Hematopoietic multipotent progenitor cell treated with erythropoietin and hydrocortisone succinate and interleukin-3 and kit ligand, for 17 days (in vitro differentiated cells): ENCODE measurements at places on chromosomes 7 and 10.

DNA sequence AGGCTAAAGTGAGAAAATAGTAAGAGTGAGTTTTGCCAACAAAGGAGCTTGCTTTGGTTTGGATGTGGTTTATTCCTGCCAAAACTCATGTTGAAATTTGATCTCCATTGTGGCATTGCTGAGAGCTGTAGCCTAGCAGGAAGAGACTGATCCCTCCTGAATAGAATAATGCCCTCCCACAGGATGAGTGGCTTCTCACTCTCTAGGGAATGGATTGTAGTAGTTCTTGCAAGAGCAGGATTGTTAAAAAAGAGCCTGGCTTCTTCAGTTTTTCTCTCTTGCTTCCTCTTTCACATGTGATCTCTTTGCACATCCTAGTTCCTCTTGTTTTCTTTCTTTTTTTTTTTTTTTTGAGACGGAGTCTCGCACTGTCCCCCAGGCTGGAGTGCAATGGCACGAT lies 34.4 kb downstream of the ASAH2 start:
- no peak for DNase-seq

- DNase-seq: peak; percentile 20
Measured at GRCh38 chr7:80637911-80638765, at the start of gene CD36. Gene CD36, plus strand, starts transcription at chr7:80638642. Its CDS starts 8,099 bp downstream, at chr7:80646741.

GRCh38 chr10:48287417-48288391 lies 13.2 kb upstream of the FRMPD2 start:
- DNase-seq: no peak

DNA sequence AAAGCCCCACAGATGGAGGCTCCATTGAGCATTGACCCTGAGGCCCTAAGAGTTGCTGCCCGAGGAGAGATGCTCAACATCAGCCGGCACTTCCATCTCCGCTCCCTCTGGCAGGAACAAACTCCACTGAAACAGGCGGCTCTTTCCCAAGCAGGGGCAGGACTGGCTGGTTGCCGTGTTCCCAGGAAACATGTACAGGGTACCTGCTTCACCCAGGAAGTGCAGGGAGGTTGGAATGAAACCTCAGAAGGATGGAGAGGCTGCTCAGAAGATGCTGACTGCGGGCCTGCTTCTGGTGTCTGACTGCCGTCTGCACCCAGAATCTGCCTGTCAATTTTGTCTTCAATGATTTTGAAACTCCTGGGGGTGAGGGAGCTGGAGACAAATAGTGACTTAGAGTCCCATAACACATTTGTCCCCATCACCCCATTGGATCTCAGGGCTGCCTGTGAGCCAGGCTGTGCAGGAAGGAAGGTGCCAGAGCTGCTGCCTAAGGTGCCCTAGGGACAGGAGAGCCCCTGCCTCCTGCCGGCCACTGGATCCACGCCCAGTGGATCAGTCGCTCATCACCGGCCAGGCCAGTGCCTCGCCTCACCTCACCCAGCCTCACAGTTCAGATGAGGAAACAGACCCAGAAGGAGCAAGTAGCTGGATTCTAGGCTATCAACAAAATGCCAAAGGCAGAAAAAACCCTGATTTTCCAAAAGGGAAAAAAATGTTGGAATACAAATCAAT lies 237.3 kb downstream of the PTPRN2 start:
- DNase-seq: no peak

DNA sequence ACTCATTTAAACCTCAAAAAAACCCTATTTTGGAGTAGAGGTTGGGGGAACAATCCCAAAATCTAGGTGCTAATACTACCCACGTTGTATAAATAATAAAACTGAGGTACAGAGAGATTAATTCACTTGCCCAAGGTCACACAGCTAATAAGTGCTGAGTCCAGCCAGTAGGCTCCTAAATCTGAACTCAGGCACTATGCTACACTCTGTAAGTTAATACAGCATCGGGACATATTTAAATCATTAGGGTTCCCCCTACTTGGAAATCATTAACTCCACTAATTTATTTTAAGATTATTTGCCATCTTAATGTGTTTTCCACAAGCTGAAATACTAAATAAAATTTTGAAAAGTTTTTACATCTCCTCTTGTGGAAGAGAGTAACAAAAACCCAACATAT lies 24.2 kb downstream of the PIP4K2A start:
- no peak for DNase-seq

DNA sequence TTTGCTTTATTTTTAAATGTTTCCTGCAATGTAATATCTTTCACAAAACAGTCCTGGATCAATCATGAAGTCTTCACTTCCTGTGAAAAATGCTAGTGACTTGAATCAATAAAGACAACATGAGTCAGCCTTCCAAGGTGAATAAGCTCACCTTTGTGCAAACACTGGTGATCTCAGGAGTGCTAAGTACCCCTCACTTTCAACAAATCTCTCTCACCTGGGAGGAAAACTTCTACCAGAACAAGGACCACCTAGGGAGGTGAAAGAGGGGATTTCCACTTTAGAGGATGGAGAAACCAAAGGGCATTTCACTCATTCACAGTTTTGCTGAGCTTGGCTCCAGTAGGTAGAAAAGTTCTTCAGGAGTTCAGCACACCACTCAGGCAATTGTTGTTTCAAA lies 64.8 kb downstream of the CALD1 start:
- no peak for DNase-seq

DNA sequence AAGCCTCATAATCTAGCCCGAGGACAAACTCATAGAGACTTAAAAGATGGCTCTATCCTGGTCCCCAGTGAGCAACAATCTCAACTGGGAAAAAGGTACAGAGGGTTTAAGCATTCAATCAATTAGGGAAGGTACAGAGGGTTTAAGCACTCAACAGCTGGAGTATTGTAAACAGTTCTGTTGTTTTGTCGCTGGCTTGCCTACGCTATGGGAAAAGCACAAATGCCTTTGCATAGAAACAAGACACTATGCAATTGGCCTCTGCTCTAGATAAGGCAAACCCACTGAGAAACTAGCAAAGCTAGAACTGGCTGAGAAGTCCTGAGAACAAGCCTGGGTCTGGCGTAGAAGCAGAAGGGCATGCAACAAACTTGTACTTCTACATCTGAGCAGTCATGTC lies 69.3 kb downstream of the GFRA1 start:
- no peak for DNase-seq

- no peak for DNase-seq
Measured at GRCh38 chr7:124751027-124751426, 14.6 kb downstream of the GPR37 start.

DNA sequence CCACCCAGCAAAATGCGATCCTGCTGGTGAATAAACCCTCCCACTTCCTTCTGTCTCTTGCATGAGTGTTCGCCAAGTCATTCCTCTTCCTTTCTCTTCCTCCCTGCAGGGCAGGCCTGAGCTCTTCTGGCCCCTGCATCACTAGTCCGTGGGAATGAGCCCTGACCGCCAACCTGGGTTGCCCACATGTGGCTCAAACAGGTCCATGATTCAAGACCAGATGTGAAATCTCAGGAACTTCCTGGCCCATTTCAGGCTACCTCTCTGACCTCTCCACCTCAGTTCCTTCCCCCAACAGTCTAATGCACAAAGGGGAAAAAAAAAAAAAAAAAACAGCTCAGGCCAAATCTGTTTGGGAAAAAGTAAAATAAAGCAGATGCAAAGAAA lies 5.4 kb upstream of the YWHAG start:
- DNase-seq: no peak

GRCh38 chr7:27094304-27095049 lies 1.3 kb downstream of the HOXA1 start:
- DNase-seq: no peak

DNA sequence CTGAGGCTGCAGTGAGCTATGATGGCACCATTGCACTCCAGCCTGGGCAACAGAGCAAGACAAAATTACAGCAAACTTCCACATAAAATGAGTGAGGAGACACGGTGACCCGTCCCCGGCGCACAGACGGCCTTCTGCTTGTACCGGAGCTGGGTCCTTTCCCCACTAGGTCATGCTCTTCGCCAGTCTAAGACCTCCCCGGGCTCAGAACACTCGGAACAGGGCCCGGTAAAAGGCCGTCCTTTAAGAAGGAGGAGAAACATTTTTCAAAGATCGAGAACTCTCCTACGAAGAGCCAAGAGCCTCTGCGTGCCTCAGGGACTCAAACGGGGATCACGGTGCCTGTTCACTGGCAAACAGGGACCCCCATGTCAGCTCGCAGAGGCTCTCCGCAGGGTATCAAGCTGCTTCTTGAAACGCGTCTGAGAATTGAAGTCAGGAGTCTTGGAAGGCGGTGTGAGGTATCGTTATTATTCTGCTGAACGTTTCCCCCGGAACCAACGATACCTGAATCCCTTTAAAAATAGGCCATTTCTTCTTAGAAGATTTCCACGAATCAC lies 9.0 kb downstream of the CARD11 start:
- DNase-seq: no peak

DNA sequence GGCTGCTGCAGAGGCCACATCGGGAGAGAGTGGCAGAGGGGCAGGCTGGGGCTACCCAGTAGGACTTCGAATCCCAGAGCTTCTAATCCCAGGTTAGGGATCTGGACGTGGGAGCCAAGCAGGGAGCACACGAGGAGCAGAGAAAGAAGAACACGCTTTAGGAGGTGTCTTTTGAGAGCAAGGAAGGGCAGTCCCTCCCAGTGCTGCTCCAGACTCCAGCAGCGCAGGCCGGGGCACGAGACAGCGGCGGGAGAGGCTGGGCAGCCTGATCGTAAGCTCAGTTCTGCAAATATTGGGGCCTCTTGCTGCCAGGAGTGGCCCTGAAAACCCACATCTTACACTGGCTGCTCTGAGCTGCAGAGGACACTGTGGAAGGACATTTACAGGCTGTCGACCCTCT lies 75.9 kb downstream of the HIPK2 start:
- no peak for DNase-seq
